Stimulated activated CD8-positive, alpha-beta memory T cell treated with anti-CD3 and anti-CD28 coated beads, Interleukin-15, amount 100 ng/mL, for 48 hours (primary cell): ENCODE measurements at places on chromosomes 7 and 10.

- no peak for DNase-seq
Measured at GRCh38 chr7:112293416-112293815, 86.9 kb downstream of the ZNF277 start.

DNA sequence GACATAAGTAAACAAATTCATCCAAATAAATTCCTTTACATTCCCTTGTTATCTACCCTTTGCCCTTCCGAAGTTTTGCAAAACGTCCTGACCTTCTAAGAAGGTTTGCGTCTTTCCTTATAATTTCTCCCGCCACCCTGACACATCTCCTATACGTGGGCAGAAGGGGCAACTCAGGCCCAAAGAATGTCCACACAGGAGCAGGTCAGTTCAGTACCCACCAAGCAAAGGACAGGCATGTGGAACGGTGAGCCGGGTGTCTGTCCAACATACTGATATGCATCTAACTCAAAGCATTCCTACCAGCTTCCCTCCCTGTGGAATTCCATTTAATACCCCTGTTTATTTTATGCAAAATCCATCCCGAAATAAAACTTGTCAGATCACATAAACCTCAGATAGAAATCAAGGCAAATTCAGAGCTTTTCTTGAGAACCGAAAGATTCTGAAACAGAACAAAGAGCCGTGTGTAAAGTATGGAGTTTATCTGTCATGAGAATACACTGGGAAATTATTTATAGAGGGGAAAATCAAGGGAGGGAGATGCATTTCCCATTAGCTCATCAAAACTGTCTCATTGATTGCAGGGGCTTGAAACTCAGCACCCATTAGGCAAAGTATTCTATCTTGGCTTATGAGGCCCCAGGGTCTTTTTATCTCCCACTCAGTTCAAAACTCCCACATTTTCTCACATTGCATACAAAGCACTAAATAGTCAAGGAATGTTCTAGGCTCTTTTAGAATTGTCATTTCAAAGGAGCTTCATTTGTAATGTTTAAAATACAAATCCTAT lies 85.4 kb downstream of the GPR26 start:
- DNase-seq = no peak

DNA sequence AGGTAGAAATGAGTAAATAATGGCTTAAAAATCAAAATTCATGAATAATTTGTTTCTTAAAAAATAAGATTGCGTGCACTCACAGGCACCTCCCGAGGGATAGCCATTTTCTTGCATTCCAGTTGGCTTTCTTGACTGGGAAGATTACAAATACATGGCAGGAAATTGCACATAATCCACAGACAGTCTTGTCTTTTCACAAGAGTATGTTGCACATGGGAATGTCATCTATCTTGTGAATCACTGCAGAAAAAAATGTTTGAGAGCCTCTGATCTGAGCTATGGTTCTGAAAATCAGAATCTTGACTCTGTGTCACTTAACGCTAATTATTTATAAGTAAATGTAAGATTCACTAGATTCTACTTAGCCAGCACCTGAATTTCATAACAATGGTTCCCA lies 74.1 kb upstream of the PRKG1 start:
- no peak for DNase-seq

- DNase-seq = no peak
Measured at GRCh38 chr7:129561677-129562359, 49.7 kb upstream of the NRF1 start.

GRCh38 chr10:80501913-80502521 lies 35.7 kb upstream of the SH2D4B start:
- DNase-seq = no peak

- DNase-seq = no peak
Measured at GRCh38 chr10:110932505-110933180, 13.2 kb downstream of the SHOC2 start.

DNA sequence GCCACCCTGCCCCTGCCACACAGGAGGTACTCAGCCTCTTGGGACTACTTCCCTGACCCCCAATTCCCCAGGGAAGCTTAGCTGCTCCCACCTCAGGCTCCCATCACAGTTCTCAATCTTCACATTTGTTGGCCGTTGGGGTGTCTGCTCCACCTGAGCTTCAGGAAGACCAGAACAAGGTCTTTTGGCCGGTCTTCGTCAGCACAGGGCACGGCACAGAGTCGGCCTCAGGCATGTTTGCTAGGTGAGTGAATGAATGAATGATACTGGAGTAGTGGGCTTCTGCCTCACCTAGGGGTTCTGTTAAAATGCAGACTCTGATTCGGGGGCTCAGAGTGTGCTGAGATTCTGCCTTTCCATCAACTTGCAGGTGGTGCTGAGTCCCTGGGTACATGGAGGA lies 20.3 kb downstream of the GPRIN2 start:
- DNase-seq = no peak

- DNase-seq = no peak
Measured at GRCh38 chr10:7438196-7438986, 27.6 kb upstream of the SFMBT2 start.

- DNase-seq = no peak
Measured at GRCh38 chr10:6840201-6840691, 260.2 kb upstream of the PRKCQ start.

DNA sequence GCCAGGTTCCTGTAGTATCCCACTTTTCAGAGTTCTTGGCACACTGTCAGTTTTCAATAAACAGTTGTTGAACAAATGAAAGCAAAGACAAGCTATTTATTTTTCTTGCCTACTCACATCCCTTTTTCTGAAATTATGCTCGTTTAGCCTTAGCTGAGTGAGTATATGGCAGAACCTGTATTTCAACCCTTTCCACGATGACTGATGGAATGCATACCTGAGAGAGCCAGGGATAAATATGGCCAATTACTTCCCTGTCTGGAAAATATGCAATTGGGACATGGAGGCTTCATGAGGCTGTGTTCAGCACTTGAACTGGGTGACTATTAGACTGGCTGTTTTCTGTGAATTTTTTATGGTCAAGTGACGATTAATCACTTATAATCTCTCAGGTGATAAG lies 144.5 kb upstream of the POT1 start:
- no peak for DNase-seq

GRCh38 chr7:48042636-48043035 lies 7.3 kb downstream of the C7orf57 start:
- no peak for DNase-seq

- DNase-seq = no peak
Measured at GRCh38 chr7:50262916-50263690, 41.4 kb upstream of the IKZF1 start.

GRCh38 chr7:77531038-77531437 lies 6.1 kb upstream of the PTPN12 start:
- no peak for DNase-seq

- DNase-seq = no peak
Measured at GRCh38 chr10:123890756-123891143, 857 bp downstream of the CPXM2 start.

- no peak for DNase-seq
Measured at GRCh38 chr10:71882813-71883659, 32.0 kb upstream of the PSAP start.

- no peak for DNase-seq
Measured at GRCh38 chr10:32400961-32401360, 45.0 kb upstream of the CCDC7 start.

DNA sequence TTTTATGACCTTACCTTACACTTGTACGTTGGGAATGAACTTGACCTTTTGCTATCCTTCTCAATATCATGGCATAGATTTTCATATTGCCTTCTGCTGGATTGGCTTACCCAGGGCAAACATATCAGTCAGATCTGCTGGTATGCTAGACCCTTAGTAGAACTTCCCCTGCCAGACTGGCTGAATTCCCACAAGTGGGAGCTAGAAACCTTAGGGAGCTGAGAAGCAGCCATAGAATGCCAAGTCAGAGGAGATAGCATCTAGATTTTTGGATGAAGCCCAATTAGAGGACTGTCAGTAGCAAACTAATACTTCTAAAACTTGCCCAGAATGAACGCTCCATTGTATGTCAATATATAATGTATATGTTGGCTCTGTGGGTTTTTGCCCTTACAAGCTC lies 385.0 kb downstream of the NXPH1 start:
- no peak for DNase-seq

GRCh38 chr10:71236822-71237682 lies 24.7 kb downstream of the UNC5B start:
- DNase-seq = no peak

GRCh38 chr7:24879291-24879690 lies 100.7 kb downstream of the OSBPL3 start:
- DNase-seq = no peak

DNA sequence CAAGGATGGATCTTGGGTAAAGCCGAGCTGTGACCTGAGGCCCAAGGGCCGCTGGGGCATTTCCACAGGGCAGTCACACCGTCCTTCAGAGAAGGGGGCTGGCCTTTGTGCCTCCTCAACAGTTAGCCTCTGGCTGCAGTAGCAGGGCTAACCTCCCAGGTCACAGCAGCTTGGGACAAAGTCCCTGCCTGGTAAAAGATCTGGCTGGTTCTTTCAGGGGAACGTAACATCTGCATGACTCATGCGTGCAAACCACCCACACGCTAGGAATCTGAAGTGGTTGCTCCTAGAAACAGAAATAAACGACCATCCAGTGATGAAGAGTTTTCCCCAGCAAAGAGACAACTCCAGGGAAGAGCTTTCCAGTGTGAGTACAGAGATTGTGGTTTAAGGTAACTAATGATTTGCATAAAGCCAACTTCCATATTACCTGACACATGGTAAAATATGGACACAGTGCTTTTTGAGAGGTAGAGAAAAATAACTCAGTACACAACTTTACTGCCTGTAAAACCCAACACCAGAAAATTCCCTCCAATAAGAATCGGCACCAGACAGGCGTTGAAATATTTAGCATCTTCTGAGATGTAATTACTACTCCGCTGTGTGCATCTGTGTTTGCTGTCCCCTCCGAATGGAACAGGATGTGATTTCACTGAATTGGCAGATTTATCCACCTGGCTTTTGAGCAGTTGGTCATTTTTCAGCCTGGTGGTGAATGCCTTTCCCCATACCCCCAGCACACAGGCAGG lies 84.9 kb upstream of the ADRB1 start:
- DNase-seq = no peak

GRCh38 chr7:27735165-27735564 lies 4.8 kb upstream of the TAX1BP1 start:
- no peak for DNase-seq

- DNase-seq = no peak
Measured at GRCh38 chr7:90407484-90407821, 4.2 kb downstream of the CLDN12 start.

- DNase-seq = no peak
Measured at GRCh38 chr10:124711145-124711544, 33.0 kb downstream of the FAM53B start.

DNA sequence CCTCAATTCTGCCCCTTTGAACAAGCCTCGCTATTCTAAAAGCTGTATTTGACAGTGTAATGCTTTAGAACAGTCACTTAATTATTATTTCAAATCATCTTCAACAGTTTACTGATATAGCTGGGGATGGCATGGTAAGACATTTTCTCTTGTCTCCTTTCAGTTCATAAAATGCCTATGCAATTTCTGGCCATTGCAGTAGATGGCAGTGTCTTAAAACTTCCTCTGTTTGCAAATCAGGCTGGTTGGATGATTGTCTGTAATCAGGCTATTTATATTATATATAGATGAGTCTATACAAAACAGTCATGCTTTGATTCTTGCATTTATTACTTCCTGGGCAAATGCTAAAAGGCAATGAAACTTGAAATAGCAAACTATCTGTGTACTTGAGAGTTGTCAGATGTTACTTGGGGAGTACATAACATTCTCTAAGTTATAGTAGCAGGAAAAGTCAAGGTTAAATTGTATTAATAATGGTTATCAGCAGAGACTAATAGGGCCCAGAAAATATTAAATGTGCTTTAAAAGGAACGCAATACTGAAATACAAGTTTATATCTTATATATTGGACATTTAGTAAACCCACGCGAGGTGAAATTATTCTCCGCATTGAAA lies 55.5 kb upstream of the LHFPL3 start:
- DNase-seq = no peak

- DNase-seq = no peak
Measured at GRCh38 chr10:34590793-34591192, 224.3 kb downstream of the PARD3 start.

GRCh38 chr10:73459683-73460314 lies 26.4 kb upstream of the MSS51 start:
- no peak for DNase-seq

- no peak for DNase-seq
Measured at GRCh38 chr10:87654212-87654611, 5.5 kb upstream of the PAPSS2 start.

GRCh38 chr7:78130446-78131215 lies 332.1 kb downstream of the PHTF2 start:
- DNase-seq = no peak

GRCh38 chr7:100817097-100817496 lies 10.2 kb downstream of the EPHB4 start:
- DNase-seq = no peak

- no peak for DNase-seq
Measured at GRCh38 chr10:123274306-123275135, 120.3 kb downstream of the BUB3 start.

DNA sequence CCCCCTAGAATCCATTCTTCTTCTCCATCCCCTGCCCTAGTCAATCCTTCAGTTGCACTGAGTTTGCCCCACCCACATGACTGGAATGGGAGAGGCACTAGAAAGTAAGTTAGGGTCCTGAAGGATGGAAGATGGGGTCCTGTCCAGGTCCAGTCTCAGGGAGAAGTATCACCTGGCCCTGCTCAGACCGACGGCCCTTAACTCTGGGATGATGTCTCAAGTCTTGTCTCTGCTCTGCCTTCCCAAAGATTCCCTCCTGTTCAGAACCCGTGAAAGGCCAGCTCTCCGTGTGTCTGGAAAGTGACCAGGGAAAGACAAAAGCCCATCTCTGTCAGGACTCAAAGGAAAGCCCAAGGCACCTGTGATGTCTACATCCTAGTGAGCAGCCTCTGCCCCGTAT lies 88.8 kb downstream of the OAT start:
- no peak for DNase-seq

- no peak for DNase-seq
Measured at GRCh38 chr7:78852951-78853350, 600.5 kb downstream of the MAGI2 start.

DNA sequence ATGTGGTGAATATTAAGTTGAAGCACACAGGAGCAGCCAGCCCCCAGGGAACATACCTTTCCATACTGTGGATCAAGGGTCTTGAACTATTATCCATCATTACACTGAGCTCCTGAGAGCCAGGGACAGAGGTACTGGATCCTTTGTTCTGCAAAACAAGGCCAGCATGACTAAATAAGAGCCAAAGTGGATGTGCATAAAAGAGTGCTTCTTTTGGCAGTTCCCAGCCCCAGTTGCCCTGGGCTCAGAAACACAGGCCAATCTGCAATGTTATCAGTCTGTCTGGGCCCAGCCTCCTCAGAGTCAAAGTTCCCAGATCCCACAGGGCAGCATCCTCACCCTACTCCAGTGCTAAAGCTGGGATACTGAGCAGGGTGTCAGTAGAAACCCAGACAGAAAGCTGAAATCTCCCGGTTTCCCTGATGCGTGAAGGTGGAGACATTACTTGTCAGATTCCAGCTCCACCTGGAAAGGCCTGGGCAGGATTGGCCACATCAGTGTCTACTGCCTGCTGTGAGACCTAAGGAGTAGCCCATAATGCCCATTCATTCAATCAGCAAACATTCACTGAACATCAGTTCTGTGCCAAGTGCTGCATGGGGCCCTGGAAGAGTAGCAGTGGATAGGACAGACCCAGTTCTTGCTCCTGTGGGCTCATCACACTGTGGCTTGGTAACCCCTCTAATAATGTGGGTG lies 342.7 kb downstream of the CXCL12 start:
- no peak for DNase-seq

- DNase-seq = no peak
Measured at GRCh38 chr7:111853201-111853990, 291.1 kb upstream of the IMMP2L start.

GRCh38 chr7:151188252-151188542 lies 1.1 kb upstream of the ASB10 start:
- DNase-seq = no peak

GRCh38 chr10:132836832-132837540 lies 51.0 kb upstream of the NKX6-2 start:
- DNase-seq = peak; percentile 12
